Central memory CD4-positive, alpha-beta T cell (primary cell): ENCODE measurements at places on chromosomes 13 and 19.

- no peak for DNase-seq
Observed at GRCh38 chr13:26502826-26503225, 54.7 kb upstream of the WASF3 start.

DNA sequence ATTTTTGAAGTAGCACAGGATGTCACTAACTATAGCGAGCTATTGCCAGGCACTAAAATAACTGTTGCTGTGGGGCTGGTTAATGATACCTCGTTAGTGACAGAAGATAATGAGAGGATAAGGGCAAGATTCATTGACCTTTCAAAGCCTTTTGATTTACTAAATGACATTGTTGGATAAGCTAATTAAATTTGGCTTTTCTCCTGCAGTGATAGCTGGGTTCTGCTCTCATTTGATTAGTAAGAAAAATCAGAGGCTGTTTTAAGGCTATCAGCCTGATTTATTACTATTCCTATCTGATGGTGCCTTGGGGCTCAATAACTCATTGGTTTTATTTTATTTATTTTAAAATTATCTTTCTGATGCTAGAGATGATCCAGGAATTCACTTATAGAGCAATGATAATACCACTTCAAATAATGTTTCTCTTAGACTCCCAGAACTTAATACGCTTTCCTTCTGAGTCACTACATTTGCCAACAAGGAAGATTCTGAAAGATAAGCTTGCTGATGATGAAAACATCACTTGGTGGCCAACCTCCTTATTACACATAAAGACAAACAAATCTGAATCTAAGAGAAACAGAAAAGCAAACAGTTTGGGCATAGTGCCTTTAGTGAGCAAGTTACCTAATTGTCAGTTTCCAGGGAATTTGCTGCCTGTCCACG is 501.3 kb upstream of the ARGLU1 start:
- DNase-seq = no peak

DNA sequence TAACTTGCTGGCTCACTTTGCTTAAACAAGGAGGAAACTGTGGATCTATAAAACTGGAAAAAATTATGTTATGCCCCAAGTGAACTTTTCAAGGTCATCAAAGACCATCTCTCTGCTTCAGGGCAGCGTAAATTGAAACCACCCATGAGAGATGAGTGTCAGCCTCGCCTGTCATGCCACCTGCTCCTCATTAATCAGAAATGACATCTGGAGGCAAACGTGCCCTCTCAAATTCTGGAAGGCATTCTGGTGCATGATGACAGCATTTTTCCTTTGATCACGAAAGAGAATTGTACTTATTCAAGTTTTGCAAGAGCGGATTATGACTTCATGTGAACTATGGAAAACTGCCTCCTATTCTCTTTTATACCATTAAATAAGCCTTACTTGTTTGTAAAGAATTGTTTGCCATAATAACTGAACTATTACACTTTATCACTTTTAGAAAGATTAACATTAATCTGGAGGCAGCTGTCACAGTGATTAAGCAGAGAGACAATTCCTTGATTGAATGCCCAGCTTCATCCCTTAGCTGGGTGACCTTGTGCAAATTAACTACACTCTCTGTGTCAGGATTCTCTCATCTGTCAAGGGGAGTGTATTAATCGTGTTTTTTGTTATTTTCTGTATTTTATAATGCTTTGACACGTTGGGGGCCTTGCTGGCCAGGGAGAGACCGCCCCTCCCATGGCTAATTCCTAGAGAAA is 17.0 kb upstream of the SACS start:
- no peak for DNase-seq

GRCh38 chr19:15185188-15185587 is 15.6 kb downstream of the NOTCH3 start:
- no peak for DNase-seq

GRCh38 chr13:27423333-27423732 is 1.1 kb upstream of the GTF3A start:
- DNase-seq = no peak

DNA sequence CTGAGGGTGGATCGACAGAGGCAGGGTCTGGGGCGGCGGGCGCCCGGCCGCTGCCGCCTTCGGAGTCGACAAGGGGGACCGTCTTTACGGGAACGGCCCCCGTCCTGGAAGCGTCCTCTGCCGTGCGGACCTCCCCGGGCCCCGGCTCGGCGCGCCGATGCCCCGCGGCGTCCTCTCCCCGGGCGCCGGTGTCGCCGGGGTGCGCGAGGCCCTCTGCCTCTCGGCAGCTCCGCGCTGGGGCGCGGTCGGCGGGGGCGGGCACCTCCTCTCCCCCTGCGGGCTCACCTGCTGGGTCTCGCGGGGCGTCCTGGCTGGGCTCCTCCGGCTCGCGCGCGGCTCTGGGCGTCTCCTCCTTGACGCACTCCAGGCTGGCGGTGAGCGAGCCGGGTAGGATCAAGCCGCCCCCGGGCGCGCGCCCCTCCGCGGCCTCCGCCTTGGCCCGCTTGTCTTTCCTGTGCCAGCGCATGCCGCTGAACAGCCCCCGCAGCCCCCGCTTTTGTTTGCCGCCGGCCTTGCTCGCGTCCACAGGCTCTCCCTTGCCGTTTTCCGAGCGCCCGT is 1.5 kb downstream of the AMER2 start:
- no peak for DNase-seq

GRCh38 chr19:56660381-56661107 is 11.0 kb downstream of the ZNF835 start:
- DNase-seq = no peak

GRCh38 chr19:50909240-50910070 is 1.7 kb downstream of the KLK4 start:
- DNase-seq = no peak

DNA sequence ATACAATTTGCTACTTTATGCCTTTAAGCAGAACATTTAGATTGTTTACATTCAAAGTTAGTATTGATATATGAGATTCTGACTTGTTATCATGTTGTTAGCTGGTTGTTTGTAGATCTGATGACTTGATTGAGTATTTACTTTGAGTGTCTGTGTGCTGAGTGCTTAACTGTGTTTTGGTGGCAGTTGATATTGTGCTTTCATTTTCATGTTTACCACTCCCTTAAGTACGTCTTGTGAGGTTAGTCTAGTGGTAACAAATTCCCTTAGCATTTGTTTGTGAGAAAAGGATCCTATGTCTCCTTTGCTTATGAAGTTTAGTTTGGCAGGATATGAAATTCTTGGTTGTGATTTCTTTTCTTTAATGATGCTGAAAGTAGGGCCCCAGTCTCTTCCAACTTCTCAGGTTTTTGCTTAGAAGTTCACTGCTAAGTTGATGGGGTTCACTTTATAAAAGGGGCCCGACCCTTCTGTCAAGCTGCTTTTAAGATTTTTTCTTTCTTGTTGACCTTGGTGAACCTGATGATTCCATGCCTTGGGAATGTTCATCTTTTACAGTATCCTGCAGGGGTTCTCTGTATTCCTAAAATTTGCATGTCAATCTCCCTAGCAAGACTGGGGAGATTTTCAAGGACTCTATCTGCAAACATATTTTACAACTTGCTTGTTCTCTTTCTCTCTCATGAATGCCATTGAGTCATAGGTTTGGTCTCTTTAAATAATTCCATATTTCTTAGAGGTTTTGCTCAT is 1095.4 kb upstream of the PCDH20 start:
- no peak for DNase-seq

DNA sequence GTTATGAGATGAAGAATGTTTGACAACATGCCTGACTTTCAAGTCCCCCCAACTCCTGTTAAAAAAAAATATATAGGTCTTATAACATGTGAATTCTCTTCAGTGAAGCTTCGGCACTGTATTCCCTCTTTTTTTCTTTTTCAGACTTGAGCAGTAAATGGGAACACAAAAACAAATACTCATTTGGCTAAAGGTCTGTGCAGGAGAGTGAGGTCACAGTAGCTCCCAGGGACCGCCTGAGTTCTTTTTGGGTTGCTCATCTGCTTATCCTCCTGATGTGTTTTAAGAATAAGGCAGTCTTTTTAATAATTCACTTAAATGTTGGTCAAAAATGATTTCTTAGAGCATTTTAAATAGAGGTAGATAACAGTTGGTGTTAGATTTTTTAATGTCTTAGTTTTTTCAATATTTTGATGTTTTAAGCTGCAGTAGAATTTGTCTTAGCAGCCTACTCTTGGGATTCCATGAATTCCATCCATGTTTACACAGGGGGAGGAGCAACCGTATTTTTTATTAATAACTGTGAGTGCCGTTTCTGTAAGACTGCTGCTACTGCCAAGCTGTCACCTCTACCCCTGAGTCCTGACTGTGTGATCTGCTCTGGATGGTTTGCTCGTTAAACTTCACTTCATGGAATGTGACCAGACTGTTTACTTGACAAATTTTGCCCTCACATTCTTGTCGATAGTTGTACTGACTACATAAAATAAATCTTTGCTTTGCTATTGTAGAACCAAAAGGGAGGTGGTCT is 14.9 kb downstream of the HNRNPM start:
- no peak for DNase-seq

DNA sequence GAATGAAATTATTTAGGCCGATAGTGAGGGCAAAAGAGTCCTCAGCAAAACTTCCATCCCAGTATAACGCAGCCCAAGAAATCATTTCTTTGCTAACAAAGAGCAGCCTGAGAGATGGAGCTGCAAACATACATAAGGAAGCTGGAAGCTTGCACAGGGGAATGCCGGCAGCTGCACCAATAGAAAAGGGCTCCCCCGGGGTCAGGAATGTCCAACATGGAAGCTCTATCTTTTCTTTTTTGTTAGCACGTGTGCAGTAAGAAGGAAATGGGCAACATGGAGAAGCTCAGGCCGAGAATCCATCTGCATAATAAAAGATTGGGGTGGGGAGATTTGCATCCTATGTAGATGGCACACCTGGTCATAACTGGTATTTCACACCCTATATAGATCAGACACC is 1363.5 kb upstream of the PCDH20 start:
- no peak for DNase-seq

DNA sequence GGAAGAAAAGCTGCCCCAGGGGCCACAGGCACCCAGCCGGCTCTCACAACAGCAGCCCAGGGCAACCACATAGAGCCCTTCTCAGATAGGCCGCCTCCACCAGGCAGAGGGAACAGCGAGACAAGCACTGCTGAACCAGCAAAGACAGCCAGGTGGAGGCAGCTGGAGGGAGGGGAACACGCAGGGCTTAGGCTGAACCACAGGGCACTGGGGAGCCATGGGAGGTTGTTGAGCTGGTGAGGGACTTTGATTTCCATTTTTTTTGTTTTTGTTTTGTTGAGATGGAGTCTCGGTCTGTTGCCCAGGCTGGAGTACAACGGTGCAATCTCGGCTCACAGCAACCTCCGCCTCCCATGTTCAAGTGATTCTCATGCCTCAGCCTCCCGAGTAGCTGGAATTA is 3.5 kb downstream of the GAMT start:
- DNase-seq = no peak

DNA sequence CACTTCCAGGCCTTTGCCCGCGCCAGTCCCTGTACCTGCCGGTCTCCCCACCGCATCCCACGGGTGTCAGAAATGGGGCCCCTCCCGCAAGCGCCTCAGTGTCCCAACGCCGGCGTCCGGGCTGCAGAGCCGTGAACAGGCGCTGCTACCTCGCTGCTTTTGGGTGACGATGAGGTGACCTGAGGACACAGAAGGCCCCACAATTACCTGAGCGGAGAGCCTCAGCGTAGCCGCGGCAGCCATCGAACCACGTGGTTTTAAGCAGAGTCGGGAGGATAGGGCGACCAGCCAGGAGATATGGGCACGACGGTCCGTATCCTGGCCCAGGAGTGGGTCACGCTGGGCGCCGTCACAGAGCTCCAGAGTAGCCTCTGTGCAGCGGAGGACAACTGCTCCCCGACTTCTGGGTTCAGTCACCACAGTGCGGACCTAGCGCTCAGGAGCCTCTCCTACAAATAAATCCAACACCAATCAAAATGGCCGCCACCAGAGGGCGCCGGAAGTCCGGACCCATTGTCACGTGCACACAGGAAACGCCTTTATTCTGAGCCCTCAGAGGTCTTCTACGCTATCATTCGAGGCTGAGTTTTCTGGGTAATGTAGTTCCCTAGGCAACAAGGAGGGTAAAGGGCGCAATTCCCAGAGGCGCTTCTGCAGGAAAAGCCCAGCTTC is at the start of gene ZNF814:
TSS of gene ZNF814 (minus strand) at position 478 of the 672 bp plus-strand sequence. CDS start at position 243, 235 bp downstream.
- peak; percentile 76 for DNase-seq

DNA sequence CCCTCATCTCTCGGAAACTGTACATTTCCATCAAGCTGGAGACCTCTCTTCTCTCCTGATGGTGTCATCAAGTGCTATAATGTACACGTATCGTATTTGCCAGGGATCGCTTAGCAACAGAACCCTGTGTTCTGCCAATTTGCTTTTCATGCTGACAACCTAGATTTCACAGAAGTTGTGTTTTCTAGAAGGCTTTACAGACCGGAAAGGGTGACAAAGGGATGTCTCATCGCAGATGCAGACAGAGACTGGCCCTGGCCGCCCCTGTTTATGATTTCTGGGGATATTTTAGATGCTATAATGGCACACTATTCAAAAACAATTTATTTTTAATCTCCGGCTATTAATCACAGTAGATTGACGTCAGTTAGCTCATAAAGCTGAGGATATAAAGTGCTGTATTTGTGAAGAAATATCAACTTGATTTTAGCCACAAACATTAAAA is 291.4 kb downstream of the IRS2 start:
- no peak for DNase-seq

DNA sequence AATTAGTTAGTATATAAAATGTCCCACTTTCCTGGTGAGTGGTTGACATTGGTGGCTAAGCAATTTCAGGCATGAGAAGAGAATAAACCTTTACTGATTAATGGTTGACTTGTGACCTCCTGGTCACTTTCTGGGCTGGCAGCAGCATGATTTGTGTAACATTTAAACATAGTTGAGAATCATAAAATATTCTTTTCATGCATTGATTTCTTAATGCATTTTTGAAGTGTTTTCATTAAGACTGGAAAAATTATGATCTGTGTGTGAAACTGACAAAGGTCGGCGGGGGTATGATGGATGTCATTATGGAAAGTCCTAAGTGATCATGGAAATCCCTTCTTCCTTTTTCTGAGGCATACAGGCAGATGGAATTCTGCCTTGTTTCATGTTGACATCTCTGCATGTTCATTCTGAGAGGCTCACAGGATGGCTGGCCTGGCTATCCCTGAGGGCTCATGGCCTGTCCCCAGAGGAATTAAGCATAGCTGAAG is 98.7 kb upstream of the RNF113B start:
- no peak for DNase-seq
